GM13976 (cell line): ENCODE measurements at places on chromosomes 2 and 18.

GRCh38 chr2:144572977-144573376 lies 53.1 kb upstream of the ZEB2 start:
- DNase-seq = peak; percentile 23

DNA sequence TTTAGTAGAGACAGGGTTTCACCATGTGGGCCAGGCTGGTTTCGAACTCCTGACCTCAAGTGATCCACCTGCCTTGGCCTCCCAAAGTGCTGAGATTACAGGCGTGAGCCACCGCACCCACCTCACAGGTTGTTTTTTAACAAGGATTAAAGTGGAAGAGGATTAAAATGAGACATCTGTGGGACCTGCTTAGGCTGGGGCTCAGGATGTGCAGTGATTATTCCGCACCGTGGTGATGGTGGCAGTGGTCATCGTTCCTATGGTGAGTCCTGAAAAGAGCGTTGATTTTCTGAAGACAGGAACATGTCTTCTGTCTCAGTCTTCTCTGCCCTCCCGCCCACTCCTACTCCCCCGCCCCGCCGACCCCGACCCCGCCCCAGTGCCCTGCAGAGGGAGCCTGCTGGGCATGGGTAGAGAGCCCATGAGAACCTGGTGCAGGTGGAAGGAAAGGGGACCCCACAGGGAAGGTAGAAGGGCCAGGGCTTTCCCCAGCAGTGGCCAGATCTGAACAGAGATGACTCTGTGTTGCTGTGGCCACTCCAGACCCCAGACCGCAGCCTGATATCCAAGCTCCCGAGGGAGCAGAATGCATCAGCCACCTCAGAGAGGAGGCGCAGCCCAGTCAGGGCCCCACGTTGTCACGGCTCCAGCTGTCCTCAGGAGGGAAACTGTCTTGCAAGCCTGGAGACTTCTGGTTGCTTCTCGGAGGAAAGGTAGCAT lies 34.5 kb upstream of the FOSL2 start:
- no peak for DNase-seq

DNA sequence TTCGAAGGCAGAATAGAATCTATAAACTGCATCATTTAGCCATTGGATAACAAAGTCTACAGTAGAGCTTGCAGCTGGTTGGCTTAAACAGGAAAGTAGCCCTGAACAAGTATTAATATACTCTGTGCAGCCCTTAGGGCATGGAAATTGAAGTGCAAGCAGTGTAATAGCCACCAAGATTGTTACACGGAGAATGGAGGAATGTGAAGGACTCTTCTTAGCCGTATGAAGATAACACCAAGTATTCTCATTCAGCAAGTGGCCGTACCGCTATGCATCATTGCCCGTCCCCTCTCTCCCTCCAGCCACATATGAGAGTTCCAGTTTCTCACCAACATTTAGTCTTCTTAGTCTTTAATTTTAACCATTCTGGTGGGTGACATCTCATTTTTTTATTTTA lies 40.5 kb downstream of the ANKRD12 start:
- DNase-seq = no peak

- no peak for DNase-seq
These were observed 87.7 kb downstream of the TGOLN2 start for GRCh38 chr2:85240055-85240454.

DNA sequence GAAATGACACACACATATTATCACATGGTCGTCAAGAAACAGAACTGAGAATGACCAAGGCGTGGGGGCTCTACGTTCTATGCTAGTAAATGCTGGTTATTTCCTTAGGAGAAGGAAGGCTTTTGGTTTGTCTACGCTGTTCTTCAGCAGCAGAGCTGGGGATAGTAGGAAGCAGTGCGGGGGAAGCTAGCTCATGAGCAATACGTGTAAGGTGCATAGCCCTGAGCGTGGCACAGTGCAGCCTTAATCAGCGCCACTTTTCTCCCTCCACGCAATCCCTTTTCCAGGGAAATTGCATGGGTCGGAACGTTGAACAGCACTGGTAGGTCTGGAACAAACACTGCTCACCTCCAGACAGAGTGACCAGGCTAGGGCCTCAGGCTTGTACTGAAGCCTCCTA lies 199.6 kb upstream of the FBXO11 start:
- DNase-seq = no peak
